ENCODE measurements at places on chromosomes 16 and 17. TPM values are rescaled to one million over a fixed set of nuclear protein-coding genes. Genes with fewer than 3 reads are reported as not detected.
A peak's percentile ranks its signal among the peaks of the same experiment; 100 is the strongest.

The EPN3 gene
- polyA plus RNA-seq: not detected

The CDRT15 gene
- 0.98 TPM for polyA plus RNA-seq

The KRT33A gene
- polyA plus RNA-seq: not detected

The TMIGD1 gene
- polyA plus RNA-seq: not detected

The WNT9B gene
- not detected for polyA plus RNA-seq

The CDR2 gene
- polyA plus RNA-seq: 66.0 TPM

The MMP28 gene
- polyA plus RNA-seq: 33.1 TPM

The KIF2B gene
- polyA plus RNA-seq: not detected

The SMTNL2 gene
- not detected for polyA plus RNA-seq

The C1QL1 gene
- polyA plus RNA-seq: not detected

GRCh38 chr16:80741724-80742123 is 62.7 kb downstream of the CDYL2 start:
- DNase-seq: no peak

GRCh38 chr17:36463916-36464764 is 22.3 kb upstream of the ZNHIT3 start:
- no peak for DNase-seq

- DNase-seq: peak; percentile 45
Measured at GRCh38 chr17:17300624-17301568, 2.3 kb upstream of the NT5M start.

DNA sequence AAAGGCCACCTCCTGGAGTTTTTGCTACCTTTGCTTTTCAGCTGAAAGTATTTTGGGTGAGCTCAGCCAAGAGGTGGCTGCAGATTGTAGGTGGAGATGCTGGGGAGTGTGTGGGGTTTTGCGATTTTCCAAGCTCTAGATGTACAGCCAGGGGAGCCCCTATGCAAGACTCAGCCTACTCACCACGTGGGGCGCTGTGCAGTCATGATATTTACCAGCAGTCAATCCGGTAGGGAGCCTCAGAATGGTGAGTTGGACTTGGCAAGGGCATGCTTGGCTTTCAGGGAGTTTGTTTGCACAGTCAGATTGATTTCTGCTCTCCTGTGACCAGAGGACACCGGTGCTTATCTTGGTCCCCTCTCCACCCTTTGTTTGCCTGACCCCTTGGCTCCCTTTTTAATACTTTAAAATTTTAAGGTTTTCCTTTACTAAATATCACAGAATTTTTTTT is 175.3 kb downstream of the UTP18 start:
- no peak for DNase-seq

GRCh38 chr17:69969897-69970296 is 105.1 kb upstream of the KCNJ16 start:
- no peak for DNase-seq

DNA sequence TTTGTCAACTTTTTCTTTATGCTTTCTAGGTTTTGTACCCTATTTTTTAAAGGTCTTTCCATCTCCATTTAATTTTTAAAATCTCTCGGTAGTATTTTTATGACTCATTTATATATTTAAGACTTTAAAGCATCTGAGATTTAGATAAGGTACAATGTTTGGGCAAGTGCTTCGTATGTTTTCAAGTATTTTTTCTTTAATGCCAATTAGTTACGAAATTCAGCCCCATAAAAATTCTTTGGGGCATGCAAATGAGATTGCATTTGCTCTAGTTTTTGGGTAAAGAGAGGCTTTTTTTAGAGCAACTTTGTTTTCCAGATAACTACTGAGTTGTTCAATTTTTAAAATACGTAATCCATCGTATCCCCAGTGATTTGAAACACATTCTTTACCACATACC is 65.3 kb upstream of the CRHR1 start:
- no peak for DNase-seq

- no peak for DNase-seq
Measured at GRCh38 chr16:2019518-2019920, at the start of gene NPW. NPW (plus strand) TSS chr16:2019785.

DNA sequence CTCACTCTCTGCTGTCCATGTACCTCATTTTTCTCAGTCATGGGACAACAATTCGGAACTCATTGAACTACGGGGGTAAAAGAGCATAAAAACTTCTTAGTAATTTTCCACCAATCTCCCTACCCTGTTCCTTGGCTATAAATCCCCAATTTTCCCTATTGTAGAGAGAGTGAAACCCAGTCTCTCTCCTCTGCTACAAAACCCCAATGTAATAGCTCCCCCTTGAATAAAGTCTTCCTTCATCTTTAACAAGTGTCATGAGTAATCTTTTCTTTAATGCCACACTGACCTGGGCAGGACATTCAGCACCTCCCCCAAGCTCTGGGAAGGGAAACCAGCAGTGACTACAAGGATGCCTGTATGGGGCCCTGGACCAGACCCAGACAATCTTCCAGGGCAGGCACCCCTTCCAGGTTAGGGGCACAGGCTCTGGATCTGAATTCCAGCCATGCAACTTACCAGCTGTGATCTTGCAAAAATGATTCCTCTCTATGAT is 10.2 kb upstream of the EIF1 start:
- no peak for DNase-seq

DNA sequence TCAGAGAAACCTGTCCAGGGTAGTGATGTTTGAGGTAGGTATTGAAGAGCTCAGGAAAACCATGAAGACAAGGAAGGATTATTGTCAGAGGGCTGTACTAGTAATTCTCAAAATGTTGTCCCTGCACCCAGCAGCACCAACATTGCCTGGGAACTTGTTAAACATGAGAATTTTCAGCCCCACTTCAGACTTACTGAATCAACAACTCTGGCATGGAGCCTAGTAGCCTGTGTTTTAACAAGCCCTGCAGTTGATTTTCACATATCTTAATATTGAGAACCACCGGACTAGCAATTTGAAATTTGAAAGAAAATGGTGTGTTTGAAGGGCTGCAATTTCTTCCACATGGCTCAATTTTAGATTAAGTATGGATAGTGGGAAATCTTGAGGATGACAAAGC is 2.8 kb upstream of the KIF2B start:
- DNase-seq: no peak

- DNase-seq: no peak
Measured at GRCh38 chr17:58414596-58414997, 2.7 kb downstream of the RNF43 start.

- no peak for DNase-seq
Measured at GRCh38 chr17:36907407-36907806, 29.9 kb upstream of the LHX1 start.

DNA sequence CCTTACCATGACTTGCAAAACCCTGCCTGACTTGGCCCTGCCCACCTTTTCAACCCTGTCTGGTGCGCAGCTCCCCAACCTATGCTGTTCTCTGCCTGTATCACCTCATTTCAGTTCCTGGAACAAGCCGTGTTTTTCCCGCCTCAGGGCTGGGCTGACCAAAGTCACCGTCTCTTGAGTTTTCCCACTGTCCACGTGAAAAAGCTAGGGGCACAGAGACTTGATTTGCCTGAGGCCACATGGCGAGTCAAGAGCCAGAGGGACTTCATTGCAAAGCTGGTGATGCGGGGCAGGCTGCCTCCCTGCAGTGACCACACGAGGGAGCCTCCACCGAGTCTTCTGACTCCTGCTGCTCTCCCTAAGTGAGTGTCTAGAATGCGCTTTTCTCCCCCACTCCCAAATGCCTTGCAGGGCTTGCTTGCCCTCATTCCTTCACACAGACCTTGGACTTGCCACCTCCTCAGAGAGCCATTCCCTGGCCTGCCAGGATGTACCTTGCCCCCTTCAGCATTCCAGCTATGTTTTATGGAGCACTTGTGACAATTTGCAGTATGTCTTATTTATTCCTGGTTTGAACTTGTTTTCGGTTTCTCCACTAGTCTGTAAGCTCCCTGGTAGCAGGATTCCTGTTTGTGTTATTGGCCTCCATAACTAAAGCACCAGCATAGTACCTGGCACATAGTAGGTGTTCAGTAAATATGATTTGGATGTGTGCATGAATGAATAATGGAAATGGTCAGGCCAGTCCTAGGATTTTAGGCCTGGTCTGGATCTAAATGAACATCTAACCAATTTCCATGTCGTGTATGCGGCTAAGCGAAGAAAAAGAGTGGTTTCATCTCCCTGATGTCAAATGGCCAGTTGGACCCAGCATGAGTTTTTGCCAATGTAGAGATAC is 252.3 kb downstream of the SNX29 start:
- DNase-seq: no peak

DNA sequence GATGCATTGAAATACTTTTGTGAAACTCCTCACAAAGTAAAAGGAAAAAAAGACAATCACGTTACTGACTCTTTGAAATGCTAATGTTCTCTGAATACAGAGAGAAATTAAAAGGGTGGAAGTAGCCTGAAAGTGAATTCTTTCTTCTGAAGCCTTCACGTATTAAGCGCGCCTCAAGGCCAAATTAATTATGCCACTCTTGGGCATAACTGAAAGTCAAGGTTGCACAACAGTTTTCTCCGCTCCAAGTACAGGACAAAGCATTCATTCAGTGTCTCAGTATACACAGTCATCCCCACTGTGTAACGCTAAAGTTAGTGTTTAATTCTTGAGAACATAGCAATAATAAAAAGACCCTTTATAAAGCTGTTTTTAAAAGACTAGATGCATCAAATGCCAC is 21.5 kb downstream of the PARN start:
- DNase-seq: no peak

DNA sequence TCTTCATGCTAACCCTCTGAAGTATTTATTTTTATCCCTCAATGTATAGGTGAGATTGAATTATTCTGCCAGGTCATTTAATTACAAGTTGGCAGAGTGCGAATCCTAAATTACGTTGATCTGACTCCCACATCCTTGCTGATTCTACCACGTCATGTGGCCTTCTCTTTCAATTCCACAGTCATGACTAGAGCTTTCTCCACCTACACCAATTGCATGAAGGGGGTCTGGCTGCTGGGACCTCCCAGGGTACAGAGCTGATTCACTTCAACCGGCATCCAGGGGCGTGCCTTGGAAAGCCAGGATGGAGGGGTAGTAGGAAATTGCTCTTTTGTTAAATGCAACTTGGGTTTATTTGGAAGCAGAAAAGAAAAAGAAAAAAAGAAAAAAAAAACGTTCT is 41.1 kb upstream of the CDH13 start:
- DNase-seq: no peak

- no peak for DNase-seq
Measured at GRCh38 chr16:49750341-49751000, 105.4 kb downstream of the ZNF423 start.

GRCh38 chr17:915538-916201 is 63.9 kb downstream of the NXN start:
- no peak for DNase-seq

DNA sequence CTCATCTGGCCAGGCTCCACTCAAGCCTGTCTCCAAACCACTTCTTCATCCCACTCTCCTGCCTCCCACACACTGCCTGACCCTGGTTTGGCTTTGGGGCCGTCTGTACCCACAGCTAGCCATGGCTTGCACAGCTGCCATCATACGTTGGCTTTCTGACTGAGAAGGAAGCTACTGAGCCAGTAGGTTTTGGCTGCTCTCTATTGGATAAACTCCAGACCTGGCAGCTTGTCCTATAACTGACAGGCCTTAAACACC is 3.9 kb downstream of the MIF4GD start:
- no peak for DNase-seq

DNA sequence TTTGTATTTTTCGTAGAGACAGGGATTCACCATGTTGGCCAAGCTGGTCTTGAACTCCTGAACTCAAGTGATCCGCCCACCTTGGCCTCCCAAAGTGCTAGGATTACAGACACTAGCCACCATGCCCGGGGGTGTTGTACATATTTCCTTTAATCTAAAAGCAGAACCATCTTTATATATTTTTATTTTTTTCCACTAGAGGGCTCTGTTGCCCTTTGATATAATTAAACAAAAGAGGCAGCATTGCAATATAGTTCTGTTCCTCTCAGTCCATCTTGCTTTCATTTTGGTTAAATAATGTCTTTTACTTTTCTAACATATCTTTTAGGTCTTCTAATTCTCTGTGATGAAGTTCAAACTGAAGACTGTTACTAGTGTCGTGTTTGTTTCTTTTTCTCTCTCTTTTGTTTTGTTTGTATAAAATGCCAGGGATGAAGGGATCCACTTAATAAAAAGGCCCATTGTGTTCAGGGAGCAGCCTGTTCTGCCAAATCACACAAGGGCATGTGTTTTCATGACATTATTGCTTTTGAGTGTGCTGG is 23.4 kb downstream of the WWOX start:
- no peak for DNase-seq

DNA sequence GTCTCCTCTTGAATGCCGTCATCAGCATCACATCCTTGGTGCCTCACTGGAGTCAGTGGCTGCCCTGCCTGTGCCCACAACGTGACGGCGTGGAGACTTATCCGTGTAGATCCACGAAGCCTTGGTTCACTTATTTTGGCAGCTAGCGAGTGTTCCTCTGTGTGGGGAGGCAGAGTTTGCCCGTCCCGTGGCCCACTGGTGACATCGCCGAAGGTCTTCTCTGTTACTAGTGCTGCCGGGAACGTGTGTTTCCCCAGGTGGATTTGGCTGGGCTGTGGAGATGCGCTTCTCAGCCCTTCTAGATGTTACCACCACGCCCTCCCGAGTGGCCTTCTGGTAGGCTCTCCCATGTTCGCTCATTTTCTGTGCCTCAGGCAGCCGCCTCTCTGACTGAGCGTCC is 169.6 kb downstream of the SEC14L1 start:
- DNase-seq: no peak

- DNase-seq: no peak
Measured at GRCh38 chr17:2798678-2799077, 2.4 kb downstream of the RAP1GAP2 start.

DNA sequence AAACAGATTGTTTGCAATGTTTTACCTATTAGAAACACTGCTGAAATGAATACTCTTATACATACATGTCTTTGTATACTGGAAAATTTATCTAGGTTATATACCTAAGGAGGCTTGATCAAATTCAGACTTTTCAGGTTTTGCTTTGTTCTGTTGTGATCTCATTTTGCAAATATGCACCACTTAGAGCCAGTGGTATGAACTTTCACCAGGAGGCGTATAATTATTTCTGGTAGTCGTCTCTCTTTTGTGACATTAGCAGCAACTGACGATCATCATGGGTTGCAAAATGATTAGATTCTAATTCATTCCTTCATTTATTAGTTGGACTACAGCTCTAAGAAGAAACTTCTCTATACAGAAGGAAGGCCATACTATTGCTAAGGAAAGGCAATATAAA is 26.9 kb downstream of the AP1G1 start:
- no peak for DNase-seq

- no peak for DNase-seq
Measured at GRCh38 chr17:7560172-7561027, 1.3 kb upstream of the SENP3 start.

GRCh38 chr17:81306491-81306890 is 11.4 kb upstream of the SLC38A10 start:
- DNase-seq: no peak

Measured in naive thymus-derived CD4-positive, alpha-beta T cell (primary cell).